ENCODE measurements at places on chromosomes 1 and 21.

DNA sequence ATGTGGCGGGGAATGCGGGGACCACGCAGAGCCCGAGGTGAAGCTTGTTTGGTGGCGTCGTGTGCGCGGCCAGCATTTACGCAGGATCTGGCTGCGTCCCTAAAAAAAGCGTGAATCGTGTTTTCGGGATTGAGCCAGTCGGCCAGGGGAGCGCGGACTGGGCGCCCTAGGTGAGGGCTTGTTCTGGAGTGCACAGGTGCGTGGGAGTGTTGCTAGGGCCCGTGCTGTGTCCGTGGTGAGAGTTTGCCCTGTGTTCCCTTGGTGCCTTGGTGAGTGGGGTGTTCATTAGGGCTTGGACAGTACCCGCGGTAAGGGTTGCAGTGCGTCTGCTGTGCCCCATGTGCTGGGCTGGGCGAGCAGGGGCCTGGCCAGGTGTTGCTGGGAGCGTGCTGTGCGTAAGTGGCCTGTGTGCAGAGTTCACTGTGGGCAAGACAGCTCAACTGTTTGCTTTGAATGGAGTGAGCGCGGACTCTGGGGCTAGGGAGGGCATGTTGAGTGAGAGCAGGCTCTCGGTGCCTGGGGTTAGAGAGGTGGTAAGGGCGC, 673 bp downstream of the CD46 start:
- no peak for DNase-seq

- DNase-seq, result no peak
Measured at GRCh38 chr1:87759421-87760087, 430.9 kb downstream of the LMO4 start.

GRCh38 chr1:160058087-160058486, 11.9 kb downstream of the KCNJ10 start:
- no peak for DNase-seq

- DNase-seq, result no peak
Measured at GRCh38 chr1:230831771-230832170, 36.5 kb downstream of the C1orf198 start.

- DNase-seq, result no peak
Measured at GRCh38 chr1:40479156-40479555, 2.1 kb downstream of the ZFP69 start.
